GM12878 (cell line): ENCODE measurements at places on chromosomes 2 and 18. TPM values are rescaled to one million over a fixed set of nuclear protein-coding genes. Genes with fewer than 3 reads are reported as not detected.

The MBD1 gene
- 56.3 and 60.2 TPM in 2 replicates for polyA plus RNA-seq

DNA sequence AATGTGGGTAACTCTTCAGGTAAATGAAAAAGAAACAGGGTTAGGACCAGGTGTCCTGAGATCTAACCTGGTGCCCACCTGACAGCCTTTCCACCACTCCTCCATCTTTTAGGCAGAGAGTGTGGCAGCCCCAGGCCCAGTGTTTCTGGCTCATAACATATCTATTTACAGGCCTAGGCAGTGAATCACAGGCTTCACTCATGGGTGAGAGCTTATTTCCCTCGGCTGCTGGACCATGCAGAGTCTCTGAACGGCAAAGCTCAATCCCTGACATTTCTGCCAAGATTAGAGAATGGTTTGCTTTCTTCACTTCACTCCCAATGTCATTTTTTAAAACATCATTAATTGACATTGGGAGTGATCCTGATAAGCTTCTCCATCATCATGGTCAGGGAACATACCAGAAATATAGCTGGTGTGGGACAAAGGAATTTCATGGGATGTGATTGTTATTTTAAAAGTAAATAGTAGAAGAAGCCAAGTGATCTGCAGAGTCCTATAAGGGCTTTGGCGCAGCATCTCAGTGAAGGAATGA lies 323.9 kb downstream of the SETBP1 start:
- no peak overlapping the region for H3K27ac ChIP-seq
- peaks cover 6% of the 10 kb centered on the region for H3K4me1 ChIP-seq
- H3K4me3 ChIP-seq, result no peak overlapping the region
- H3K36me3 ChIP-seq, result no peaks in the 10 kb centered on the region
- no peaks in the 10 kb centered on the region for H3K27me3 ChIP-seq
- DNase-seq, result no peak

DNA sequence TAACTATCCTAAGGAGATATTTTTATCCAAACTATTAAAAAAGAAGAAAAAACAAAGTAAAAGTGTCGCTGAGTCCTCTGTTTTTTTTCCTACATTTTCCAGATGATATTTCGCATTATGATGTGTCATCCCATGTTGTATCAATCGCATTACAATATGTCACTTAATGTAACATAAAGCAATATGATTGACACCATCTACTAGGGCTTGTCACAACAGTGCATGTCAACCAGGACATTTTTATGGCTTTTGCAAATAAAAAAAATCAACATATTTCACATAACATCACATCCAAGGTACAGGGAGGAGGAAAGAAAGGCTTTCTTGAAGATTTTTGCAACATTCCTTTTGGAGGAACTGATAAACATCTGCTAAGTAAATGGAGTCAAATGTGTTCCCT lies 308.9 kb downstream of the ETAA1 start:
- no peaks in the 10 kb centered on the region for H3K27me3 ChIP-seq
- H3K4me1 ChIP-seq, result no peaks in the 10 kb centered on the region
- no peaks in the 10 kb centered on the region for H3K36me3 ChIP-seq
- H3K4me3 ChIP-seq, result no peak overlapping the region
- H3K27ac ChIP-seq, result no peak overlapping the region

DNA sequence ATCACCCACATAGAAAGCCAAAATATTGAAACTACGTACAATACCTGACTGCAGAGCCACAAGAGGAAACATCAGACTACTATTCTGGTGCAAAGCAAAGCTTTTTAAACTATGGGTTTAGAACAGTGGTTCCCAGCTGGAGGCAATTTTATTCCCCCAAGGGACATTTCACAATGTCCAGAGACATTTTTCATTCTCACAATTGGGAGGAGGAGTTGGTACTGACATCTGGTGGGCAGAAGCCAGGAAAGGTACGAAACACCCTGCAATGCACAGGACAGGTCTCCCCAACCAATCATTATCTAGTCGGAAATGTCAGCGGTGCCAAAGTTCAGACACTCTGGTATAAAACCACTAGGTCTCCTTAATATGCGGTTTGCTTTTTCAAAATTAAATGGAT lies 88.4 kb upstream of the ARL5A start:
- DNase-seq, result no peak
- H3K4me3 ChIP-seq, result no peak overlapping the region
- H3K27me3 ChIP-seq, result no peaks in the 10 kb centered on the region
- no peaks in the 10 kb centered on the region for H3K4me1 ChIP-seq

- H3K27me3 ChIP-seq, result peaks cover 3% of the 10 kb centered on the region
- no peaks in the 10 kb centered on the region for H3K36me3 ChIP-seq
- no peak within 1 kb of the TSS for H3K27ac ChIP-seq
- H3K4me3 ChIP-seq, result no peak within 1 kb of the TSS
- no peak for DNase-seq
These were observed at the start of gene ERFE for GRCh38 chr2:238158509-238159070. Gene ERFE, plus strand, starts transcription at chr2:238158970. Its CDS starts 38 bp downstream, at chr2:238159008.

DNA sequence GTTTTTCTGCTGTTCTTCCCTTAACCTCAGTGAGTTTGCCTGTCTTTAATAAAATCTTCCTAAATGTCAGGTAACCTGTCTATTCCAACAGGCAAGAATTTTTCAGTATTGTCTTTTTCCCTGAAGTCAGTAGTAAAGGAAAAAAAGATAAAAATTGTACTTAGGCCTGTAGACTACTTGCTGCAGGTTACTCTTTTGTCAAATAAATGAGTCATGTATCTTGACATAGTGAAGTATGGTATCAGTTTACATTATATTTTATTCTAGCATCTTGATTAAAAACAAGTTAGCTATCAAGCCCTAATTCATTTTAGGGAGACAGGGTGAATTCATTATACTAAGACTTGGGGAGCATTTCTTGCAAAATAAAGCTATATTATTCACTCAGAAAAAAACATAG lies 59.8 kb downstream of the ITGA4 start:
- H3K4me1 ChIP-seq, result no peaks in the 10 kb centered on the region
- H3K36me3 ChIP-seq, result peaks cover 22% of the 10 kb centered on the region; the same call in 1 of the 2 replicates
- no peak for DNase-seq
- no peaks in the 10 kb centered on the region for H3K27me3 ChIP-seq

- H3K27me3 ChIP-seq, result no peaks in the 10 kb centered on the region
- no peaks in the 10 kb centered on the region for H3K4me1 ChIP-seq
- H3K27ac ChIP-seq, result no peak overlapping the region
- DNase-seq, result no peak
- H3K4me3 ChIP-seq, result no peak overlapping the region
These were observed 4.6 kb upstream of the UGP2 start for GRCh38 chr2:63837036-63837594.

DNA sequence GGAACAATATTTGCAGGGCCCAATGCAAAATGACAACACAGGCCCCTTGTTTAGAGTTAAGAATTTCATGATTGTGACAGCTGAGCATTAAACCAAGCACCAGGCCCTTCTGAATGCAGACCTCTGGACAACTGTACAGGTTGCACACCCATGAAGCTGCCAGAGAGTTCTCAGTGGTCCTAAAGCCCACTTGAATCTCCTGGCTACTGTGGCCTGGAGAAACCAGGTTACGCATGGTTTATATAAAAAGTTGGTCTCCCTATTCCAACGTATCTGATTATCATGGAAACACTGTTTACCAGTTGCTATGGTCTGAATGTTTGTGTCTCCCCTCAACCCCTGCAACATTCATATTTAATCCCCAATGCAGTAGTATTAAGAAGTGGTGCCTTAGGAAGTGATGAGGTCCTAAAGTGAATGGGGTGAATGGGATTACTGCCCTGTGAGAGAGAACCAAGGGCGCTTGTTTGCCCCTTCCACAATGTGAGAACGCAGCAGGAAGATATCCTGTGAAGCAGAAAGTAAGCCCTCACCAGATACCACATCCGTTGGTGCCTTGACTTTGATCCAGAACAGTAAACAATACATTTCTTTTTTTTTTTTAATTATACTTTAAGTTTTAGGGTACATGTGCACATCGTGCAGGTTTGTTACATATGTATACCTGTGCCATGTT lies 48.0 kb upstream of the ANXA4 start:
- no peak overlapping the region for H3K4me3 ChIP-seq
- DNase-seq, result no peak
- H3K4me1 ChIP-seq, result peaks cover 13% of the 10 kb centered on the region
- H3K27me3 ChIP-seq, result no peaks in the 10 kb centered on the region
- H3K36me3 ChIP-seq, result no peaks in the 10 kb centered on the region
- H3K27ac ChIP-seq, result peak overlapping the region; percentile 46; the same call in 1 of the 2 replicates
